ENCODE measurements at places on chromosomes 6 and 20.

- DNase-seq: peak; percentile 27
These were observed 4.4 kb upstream of the FLRT3 start for GRCh38 chr20:14341801-14342200.

DNA sequence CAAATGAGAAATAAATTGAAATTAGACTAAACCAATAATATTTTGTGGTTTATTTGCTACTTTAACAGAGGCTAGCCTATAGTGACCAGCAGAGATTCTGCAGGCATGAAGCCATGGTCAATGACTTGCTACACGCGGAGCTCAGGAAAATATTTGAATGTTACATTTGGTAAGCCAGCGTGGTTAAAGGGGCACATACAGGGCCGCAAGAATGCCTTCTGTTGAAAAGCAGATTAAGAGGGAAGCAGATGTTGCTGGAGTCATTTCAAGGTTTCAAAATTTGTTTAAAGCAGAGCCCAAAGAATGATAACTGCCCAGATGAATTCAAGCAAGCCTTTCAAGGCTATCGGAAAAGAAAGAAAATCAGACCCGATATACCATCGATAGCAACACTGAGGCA lies 294.3 kb upstream of the MAN1A1 start:
- peak; percentile 32 for DNase-seq

DNA sequence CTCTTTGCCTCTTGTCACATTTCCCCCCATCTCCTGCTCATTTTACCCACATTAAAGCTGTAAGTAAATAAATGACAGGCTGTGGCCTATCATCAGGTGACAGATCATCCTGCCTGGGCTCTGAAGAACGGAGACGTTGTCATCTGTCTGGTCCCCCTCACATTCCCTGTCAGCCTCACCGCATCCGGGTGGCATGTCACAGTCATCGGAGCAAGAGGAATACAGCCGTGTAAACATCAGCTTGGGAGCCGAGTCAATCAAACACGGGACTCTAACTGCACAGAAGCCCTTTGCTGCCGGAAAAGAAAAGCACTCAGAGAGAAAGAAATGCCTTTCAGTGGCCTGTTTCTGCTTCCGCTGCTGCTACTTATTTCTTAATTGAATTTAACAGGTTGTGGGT lies 371.9 kb upstream of the ID4 start:
- DNase-seq: peak; percentile 8

GRCh38 chr6:47278545-47278944 lies 31.2 kb downstream of the TNFRSF21 start:
- no peak for DNase-seq

GRCh38 chr20:54485631-54486030 lies 10.2 kb downstream of the DOK5 start:
- DNase-seq: no peak

- no peak for DNase-seq
These were observed 187.3 kb upstream of the FOXA2 start for GRCh38 chr20:22771706-22772105.
